NCI-H1105 treated with DMSO at 0.1 percent for 48 hours (cell line): ENCODE measurements at places on chromosomes 4 and X.

GRCh38 chr4:102598762-102599374 is 97.7 kb downstream of the NFKB1 start:
- no peak for DNase-seq

DNA sequence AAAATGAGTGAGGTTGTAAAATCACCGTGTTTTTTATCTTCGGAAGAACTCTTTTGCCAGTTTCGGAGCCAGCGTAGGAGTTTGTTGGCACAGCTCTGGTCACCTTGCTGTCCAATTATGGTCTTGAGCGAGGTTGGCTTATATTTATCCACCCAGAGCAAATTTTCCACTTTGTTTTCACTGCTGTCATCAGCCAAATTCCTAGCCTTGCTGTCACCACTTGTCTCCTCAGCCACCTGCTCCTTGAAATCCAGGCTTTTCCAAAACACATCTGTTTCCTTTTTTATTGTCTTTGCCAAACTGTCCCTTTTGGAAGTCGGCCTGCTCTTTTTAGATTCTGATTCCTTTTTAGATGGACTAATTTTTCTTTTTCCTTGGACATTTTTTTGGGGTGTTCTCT is 57.6 kb downstream of the RFC1 start:
- DNase-seq: peak; percentile 16

DNA sequence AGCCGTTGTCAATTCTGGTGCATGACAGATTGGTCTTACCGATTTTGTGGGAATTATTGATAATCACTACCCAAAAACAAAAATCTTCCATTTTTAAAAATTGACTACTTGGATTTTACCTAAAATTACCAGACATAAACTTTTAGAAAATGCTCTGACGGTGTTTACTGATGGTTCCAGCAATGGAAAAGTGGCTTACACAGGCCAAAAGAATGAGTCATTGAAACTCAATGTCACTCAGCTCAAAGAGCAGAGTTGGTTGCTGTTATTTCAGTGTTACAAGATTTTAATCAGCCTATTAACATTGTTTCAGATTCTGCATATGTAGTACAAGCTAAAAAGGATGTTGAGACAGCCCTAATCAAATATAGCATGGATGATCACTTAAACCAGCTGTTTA is 23.0 kb upstream of the UGT2B17 start:
- DNase-seq: no peak

DNA sequence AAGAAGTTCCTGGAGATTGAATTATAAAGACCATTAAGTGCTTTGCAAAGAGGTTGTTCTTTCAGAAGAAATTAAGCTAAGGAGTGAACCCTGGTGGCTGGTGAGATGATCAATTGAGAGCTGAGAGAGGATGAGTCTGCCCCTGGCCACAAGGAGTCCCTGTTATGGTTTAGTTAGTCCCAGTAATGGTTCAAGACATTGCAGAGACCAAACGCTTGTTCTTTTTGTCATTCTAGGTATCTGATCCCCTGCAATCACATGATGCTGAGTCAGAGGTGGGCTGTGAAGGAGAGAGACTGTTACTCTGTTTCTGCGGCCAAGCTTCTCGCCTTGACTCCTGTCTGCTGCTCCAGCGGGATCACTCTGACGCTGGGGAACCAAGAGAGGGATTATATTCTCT is 114.5 kb downstream of the GATB start:
- DNase-seq: no peak

GRCh38 chrX:153029875-153030274 is 26.4 kb upstream of the PNMA3 start:
- no peak for DNase-seq

GRCh38 chrX:55695227-55696018 is 22.1 kb upstream of the RRAGB start:
- no peak for DNase-seq

GRCh38 chr4:95304898-95305297 is 243.9 kb downstream of the UNC5C start:
- no peak for DNase-seq

DNA sequence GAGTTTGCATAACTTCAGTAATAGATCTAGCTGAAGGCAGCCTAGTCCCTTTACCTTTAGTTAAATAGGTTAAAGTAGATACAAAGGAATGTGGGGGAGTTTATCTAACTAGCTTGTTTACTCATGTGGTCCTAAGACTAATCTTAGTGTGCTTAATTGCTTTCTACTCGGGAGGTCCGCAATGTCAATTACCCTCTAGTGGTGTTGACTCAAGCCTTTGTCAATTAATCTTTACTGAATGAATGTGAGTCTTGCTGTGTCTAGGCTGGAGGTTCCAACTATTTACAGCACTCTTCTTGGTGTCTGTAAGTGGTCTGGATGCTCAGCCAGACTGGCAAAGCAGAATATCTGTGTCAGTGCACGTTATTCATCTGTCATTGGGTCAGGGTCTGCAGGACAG is 17.9 kb upstream of the YTHDC1 start:
- DNase-seq: no peak

DNA sequence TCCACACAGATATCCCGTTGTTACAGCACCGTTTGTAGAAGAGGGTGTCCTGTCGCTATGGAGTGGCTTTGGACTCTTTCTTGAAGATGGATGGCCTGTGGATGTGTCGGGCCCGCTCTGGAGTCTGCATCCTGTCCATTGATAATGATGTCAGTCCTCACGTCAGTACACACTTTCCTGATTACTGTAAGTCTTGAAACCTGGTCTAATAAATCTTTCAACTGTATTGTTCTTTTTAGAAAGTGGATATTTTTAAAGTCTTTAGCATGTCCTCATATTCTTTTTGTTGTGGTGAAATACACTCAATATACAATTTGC is 14.9 kb downstream of the MSANTD1 start:
- DNase-seq: no peak
